Stimulated activated CD8-positive, alpha-beta memory T cell treated with anti-CD3 and anti-CD28 coated beads, Interleukin-15, amount 100 ng/mL, for 4 hours (primary cell): ENCODE measurements at places on chromosomes 12 and 14.

GRCh38 chr14:74083784-74084276 lies 423 bp downstream of the ALDH6A1 start:
- DNase-seq: no peak

GRCh38 chr12:94717108-94717507 lies 66.8 kb upstream of the TMCC3 start:
- no peak for DNase-seq

GRCh38 chr12:25101092-25101445 lies 93.9 kb downstream of the DNAI7 start:
- DNase-seq: no peak

DNA sequence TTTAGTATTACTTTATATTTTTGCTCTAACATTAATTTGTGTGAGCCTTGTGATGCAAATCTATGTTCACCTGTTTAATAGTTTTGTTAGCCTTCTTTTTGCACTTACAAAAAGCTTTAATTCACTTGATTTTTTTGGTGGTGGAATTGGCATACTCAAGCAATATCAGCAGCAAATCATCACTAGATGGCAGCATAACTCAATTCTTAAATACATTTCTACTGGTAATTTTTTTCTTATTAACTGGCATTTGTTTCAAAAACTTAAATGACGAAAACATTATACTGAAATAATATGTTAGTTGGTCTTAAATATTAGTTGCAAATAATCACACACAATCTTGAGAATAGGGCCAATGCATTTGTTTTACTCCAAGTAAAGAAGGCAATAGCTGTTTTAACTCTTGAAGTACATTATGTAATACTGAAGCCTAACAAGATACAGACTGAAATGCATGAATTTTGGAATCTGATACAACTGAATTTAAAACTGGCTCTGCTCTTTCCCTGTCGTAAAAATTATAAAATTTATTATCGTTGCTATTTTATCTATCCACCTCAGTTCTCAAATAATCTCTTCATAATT lies 151.5 kb downstream of the ATXN7L3B start:
- DNase-seq: no peak

DNA sequence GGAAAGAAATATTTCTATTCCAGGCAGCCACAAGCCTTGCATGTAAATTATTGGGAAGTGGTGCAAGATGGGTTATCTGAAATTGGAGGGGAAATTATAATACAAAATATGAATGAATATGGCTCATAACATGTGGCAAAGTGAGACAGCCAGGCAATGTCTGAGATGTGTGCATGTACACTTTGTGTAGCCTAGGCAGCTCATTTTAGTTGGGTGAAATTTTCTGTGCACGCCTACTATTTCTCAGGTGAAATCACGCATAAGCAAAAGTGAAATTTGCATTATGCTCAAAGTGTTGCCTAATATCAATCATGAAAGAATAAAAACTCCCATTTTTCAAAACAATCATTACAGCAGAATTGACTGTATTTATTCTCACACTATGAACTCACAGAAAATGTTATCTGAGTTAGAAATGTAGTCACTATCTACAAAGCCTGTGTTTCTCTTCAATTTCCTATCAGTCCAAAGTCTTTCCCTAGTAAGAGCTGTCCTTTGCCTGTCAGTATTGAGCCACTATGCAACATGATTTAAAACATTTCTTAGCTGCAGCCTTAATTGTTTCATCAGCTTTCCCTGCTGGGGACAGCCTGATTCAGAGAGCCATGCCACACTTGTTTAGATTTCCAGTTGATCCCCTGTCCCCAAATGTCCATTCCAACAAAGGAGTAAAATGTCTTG lies 80.7 kb downstream of the EPS8 start:
- DNase-seq: no peak

GRCh38 chr12:120866108-120866507 lies 38.0 kb downstream of the SPPL3 start:
- no peak for DNase-seq

- no peak for DNase-seq
These were observed 11.6 kb downstream of the FBXW8 start for GRCh38 chr12:116922194-116922897.

DNA sequence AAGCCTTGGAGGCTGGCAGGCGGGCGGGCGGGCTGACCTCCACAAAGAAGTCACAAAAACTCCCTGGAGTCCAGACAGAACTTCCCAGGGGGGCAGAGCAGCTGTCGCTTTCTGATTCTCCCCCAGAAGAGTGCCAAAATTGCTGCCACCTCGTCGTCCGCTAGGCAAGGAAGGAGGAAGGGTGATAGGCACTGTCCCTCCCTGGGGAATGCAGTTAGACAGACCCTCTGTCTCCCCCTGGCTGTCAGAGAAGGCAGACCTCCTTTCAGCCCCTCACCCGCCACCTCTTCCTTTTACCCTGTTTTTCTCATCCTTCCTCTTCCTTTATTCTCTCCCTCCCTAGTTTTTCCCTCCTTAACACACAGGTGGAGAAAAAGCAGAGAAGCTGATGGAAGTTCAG lies 18.7 kb downstream of the GRIN2B start:
- DNase-seq: no peak

- DNase-seq: no peak
These were observed 58.5 kb upstream of the RMST start for GRCh38 chr12:97404093-97404492.

- DNase-seq: no peak
These were observed 278.7 kb downstream of the PDZRN4 start for GRCh38 chr12:41466802-41467201.
